Liver (tissue), 10 donors: ENCODE measurements at places on chromosomes 6 and 20.
A peak's percentile ranks its signal among the peaks of the same experiment; 100 is the strongest.

DNA sequence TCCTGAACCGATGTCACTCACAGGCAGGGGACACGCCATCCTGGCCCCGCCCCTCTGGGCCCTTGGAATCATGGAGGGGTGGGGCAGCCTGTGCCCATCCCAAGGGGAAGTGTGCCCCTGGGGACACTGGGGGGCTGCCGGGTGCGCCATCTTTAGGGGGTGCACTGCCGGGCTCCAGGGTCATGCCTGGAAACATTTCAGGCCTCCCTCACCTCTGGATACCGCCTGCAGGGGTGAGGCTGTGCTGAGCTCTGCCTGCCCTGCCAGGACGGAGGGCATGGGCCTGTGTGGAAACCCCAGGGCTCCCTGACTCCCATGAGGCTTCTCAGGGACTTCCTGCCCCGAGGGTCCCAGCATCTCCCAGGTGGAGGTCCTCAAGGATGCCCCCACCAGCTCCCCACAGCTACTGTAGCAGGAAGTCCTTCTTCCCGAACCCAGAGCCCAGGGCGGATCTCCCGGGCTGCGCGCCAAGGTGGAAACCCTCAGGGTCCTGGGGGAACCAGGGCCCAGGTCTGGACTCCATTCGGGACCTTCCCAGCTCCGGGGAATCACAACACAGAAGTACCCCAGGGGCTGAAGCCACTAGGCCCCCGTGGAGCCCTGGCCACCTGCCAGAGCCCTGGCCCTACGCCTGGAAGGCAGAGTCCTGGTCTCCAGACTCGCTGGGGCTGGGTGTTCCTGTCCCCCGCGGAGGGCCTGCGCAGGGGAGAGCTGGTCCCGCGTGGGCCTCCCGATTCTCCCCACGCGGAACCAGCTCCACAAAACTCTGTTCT, 15.6 kb downstream of the CHRNA4 start:
- no peak for DNase-seq

DNA sequence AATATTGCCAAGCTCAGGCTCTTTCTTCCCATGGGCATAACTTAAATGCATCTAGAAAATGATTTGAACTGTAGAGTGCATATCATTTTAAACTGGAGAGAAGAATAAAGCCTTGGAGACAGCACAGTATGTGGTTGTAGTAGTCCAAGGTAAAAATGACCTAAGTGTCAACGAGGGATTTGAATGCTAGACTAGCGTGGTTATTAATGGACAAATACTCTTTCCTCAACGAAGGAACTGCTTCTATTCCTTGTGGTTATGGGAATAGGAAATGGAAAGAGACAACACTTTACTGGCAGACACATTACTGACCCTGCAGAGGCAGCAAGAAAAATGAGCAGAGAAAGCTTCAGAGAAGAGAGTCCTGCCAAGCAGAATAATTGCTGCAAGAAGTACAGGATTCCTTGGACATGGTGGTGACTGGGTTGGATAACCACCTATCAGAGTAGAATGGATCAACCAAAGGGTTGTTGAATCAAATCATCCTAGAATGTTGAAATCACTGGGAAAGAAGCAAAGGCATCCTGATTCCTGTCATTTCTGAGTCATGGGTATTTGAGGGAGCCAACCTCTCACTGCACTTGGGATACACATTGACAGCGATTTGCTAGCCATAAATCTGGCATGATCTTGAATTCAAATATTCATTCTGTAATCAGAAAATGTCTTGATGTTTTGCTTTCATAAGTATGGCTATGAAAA, 258.1 kb upstream of the EPHA7 start:
- DNase-seq = no peak

DNA sequence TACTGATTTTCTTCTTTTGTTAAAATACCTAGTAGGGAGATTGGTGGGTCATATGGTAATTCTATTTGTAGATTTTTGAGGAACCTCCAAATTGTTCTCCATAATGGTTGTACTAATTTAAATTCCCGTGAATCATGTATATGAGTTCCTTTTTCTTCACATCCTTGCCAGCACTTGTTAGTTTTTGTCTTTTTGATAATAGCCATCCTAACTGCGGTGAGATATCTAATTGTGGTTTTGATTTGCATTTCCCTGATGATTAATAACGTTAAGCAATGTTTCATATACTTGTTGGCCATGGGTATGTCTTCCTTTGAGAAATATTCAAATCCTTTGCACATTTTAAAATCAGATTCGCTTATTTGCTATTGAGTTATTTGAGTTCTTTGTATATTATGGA, 110.9 kb downstream of the JAG1 start:
- no peak for DNase-seq

DNA sequence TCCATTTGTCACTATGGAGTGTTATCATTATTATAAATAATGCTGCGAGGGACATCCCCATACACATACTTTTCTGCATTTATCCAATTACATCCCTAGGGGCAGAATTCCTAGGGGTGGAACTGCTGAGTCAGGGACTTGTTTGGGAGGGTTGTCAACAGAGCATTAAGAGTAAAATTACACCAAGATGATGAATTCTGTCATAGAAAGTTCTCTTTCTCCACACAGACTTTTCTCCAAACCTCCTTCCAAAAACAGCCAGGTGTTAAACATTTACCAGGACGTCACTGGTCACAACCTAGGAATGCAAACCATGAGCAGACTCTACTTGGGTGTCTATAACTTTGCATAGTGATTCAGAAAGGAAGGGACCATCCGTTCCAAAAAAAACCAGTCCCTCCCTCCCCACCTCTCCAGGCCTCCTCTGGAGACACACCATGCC, 95.5 kb downstream of the PRND start:
- no peak for DNase-seq

DNA sequence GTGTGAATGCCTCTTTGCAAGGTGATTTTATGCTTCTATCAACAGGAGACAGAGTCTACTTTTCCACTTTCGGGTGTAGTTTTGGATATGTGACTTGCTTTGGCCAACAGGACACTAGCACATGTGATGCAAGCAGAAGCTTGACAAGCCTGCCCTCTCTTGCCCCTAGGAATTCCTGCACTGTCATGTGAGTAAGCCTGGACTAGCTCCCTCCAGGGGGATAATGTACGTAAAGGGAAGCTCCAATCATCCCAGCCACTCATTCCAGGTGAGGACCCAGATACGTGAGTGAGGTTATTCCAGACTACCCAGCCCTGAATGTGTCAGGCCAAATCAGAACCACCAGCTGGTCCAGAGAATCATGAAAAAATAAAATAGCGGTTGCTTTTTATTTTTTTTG, 33.3 kb downstream of the BEND3 start:
- no peak for DNase-seq

- no peak for DNase-seq
These were observed 4.5 kb downstream of the ZDHHC14 start for GRCh38 chr6:157385482-157385881.

- peak; percentile 90 for DNase-seq
These were observed 23.7 kb downstream of the ZNF311 start for GRCh38 chr6:28981431-28981832.

GRCh38 chr20:7859356-7859802, 80.9 kb downstream of the HAO1 start:
- no peak for DNase-seq

- DNase-seq = no peak
These were observed 90.4 kb downstream of the YTHDF1 start for GRCh38 chr20:63125581-63125837.

- peak; percentile 81 for DNase-seq
These were observed 5.3 kb downstream of the OARD1 start for GRCh38 chr6:41066867-41067304.

GRCh38 chr6:82385546-82385945, 21.9 kb downstream of the TPBG start:
- DNase-seq = no peak

- peak; percentile 88 for DNase-seq
These were observed at the start of gene SLC35A1 for GRCh38 chr6:87472525-87473418. Gene SLC35A1 (plus strand): TSS chr6:87472974. CDS start chr6:87473004, 30 bp downstream.

- DNase-seq = no peak
These were observed 14.4 kb upstream of the SLC16A10 start for GRCh38 chr6:111072801-111073360.

GRCh38 chr6:79413562-79414002, 123.6 kb downstream of the LCA5 start:
- DNase-seq = no peak

DNA sequence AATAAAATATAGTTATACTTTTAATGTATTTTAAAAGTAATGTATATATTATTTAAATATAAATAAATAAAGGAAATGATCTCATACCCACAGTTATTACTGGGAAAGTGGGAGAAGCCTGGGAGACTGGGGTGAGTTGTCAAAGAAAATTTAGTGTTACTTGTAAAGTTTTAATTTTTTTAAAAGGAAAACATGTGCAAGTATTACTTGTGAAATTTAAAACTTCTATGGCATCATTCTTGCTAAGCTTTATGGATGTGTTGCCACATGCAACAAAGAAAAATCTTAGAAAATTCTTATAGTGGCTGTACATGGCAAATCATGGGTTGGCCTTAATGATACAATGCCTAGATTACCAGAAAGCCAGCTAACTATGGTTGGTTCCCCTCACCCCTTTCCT, 194.0 kb upstream of the KCNK16 start:
- no peak for DNase-seq

DNA sequence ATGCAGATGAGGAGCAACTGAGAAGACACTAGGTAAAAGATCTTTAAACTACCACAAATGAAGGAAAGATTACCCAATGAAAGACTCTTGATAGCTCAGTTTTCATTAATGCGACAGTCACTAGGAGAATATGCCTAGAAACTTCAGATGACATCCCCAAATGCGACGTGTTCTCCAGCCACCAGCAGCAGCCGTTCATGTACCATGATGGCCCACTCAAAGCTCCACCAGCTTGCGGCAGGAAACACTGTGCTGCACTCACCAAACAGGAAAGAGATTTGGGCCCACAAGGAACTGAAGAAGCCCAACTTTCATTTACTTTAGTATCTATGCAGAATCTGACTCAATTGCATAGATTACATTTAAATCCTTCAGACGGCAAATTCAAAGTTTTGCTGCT, 7.5 kb downstream of the DIDO1 start:
- no peak for DNase-seq

- no peak for DNase-seq
These were observed 77.5 kb upstream of the NT5E start for GRCh38 chr6:85372188-85372914.

DNA sequence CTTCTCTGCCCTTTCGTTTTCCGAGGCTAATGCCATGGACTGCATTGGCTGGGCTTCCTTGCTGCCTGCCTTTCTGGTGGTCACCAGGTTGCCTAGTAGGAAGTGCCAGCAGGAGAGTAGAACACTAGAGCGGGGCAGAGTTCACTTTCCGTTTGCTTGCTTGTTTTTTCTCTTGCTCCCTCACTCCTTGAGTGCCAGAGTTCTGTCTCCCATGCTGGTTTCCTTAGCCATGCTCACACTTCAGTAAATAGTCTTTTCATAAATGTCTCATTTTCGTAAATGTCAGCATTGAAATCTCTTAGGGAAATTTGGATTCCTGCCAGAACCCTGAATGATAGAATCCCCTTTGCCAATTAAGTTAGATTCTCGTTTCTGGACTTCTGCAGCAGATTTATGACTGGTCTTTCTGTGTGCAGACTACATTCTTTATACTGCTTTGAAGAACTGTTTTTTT, 63.9 kb downstream of the FAM83B start:
- no peak for DNase-seq

GRCh38 chr6:38813041-38813823, 98.1 kb downstream of the DNAH8 start:
- no peak for DNase-seq

DNA sequence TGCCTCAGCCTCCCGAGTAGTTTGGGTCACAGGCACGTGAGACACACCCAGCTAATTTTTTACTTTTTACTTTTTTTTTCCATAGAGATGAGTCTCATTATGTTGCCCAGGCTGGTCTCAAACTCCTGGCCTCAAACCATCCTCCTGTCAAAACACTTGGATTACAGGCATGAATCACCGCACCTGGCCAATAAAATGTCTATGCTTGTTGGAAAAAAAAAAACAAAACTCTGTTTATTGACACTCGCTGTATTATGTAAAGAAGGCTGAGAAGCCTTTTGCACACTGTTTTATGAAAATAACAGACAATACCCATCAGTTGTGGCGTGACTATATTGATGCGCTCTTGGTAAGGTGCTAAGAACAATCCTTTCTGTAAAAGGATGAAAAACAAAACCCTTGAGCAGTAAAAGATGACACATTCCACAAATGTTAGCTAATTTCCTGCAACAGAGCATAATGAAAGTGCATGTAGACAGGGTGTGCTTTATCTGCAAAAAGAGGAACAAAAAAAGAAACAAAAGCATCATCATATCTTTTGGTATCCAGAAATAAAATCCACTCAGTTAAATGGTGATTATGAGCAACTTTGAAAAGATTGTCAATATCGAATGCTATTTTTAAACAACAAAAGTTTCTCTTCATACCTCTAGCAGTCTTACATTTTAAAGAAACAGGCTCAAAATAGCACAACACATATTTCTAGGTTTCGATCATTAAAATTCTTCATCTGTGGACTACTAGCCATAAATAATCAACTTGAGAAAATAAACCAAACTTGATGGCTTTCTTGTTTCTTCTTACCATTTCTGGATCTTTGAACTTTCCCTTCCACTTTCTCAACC, 108.3 kb upstream of the PHACTR1 start:
- DNase-seq = no peak

DNA sequence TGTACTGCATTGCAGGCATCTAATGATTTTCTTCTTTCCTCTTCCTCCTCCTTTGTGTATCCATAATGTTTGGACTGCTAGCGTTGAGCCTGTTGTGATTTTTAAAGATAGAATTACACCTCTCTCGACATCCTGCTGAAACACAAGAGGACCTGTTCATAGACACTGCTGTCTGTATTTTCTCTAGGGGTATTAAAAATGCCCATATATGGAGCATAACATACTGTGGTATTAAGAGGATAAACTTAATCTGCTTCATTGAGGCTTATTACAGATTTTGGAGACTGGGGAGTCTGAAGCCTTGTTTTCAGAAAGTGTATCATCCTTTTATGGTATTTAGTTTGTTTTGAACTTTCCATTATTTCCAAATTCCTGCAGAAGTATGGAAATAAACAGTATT, 414.3 kb downstream of the CDKAL1 start:
- no peak for DNase-seq

- no peak for DNase-seq
These were observed 21.8 kb downstream of the OSTM1 start for GRCh38 chr6:108052706-108053105.

DNA sequence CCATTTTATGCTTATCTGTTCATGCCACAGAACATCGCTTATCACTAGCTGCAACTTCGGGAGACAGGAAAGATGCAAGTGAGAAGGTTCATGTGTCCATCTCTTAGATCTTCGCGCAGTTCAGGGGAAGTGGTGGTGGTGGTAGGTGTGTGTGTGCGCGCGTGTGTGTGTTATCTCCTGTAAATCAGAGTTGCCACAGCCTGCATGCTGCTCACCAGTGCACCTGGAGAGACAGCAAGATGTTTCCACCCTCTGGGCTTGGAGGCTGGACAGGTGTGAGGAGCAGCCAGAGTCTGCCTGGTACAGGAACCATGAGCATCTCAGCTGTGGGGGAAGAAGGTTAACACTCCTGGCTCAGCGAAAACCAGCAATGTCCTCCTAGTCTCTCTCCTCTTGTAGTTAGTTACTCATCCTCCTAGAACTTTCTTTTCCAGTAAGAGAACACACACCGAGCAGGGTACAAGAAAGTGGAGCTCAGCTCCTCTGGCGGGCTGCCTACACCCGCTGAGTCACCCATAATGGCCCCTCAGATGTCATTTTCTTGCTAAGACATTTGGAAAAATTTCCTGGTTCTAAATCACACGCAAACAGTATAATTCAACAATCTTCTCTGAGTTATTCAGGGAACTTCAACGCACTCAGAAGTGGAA, 5.1 kb upstream of the TUBB1 start:
- no peak for DNase-seq

- DNase-seq = no peak
These were observed 156.4 kb upstream of the DTNBP1 start for GRCh38 chr6:15819226-15819625.
